ENCODE measurements at places on chromosomes 7 and 10.

- no peak for DNase-seq
Observed at GRCh38 chr10:47329855-47330254, 7.6 kb downstream of the GDF2 start.

- no peak for DNase-seq
Observed at GRCh38 chr10:18601321-18601720, 50.1 kb downstream of the NSUN6 start.

DNA sequence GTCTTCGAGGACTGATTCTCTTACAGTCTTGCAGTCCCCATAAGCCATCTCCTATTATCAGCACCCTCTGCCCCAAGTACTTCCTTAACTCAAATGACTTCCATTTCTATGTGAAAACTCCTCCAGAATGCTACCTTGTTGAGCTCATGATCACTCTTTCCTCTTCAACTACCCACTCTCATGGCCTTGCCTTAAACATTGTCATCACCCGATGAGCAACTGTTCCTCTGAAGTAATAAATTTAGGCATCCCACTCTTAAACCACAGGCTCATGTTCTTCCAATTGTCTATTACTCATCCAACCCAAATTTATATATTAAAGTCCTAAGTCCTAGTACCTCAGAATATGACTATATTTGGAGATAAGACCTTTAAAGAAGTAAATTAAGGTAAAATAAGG is 152.9 kb downstream of the C1GALT1 start:
- DNase-seq = no peak

GRCh38 chr7:73723813-73724212 is 4.3 kb upstream of the STX1A start:
- DNase-seq = no peak

DNA sequence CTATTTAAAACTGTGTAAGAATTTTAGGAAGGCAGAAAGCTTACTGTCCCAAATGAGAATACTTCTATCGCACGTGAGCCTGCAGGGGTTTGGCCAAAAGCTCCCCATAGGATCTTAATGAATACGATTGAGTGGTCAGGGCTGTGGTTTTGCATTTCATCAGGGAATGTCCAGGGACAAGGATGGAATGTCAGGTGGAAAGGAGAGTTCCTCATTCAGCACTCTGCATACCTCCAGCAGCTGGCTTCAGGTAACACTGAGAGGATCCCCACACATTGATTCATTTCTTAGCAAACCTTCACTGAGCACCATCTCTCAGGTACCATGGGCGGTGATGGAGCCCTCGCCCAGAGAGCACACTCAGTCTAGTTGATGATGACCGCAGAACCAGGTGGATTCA is 27.2 kb downstream of the ANK3 start:
- no peak for DNase-seq

DNA sequence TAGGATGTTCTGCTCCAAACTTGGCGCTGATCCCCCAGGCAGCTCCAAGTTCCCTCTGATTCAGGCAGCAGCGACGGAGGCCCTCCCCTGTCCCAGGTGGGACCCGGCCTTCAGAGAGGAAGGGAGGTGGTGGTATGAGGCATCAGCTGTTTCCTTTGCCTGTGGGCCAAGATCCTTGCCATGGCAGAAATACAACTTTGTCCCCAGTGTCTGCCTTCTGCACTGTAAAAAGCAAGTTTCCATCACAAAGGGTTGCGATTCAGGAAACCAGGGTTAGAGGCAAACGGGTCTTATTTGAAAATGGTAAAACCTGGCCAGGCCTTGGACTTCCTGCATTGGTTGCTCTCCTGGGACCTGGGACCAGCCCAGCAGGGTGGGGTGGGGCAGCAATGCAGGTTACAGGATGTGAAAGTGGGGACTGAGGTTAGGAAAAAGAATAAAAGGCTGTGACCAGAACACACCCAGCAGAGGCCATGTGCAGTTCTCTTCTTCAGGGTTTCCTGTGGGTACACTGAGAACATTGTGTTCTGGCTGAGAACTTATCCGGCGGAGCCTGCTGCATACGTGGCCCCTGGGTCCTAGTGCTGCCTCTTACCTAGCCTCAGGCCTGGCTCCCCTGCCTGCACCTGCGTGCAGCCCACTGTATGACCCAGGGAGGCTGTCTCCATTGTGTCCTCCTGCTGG is 25.1 kb upstream of the DDIT4 start:
- DNase-seq = peak; percentile 72

- DNase-seq = peak; percentile 8
Observed at GRCh38 chr10:97463363-97464132, 17.6 kb downstream of the ZDHHC16 start.

DNA sequence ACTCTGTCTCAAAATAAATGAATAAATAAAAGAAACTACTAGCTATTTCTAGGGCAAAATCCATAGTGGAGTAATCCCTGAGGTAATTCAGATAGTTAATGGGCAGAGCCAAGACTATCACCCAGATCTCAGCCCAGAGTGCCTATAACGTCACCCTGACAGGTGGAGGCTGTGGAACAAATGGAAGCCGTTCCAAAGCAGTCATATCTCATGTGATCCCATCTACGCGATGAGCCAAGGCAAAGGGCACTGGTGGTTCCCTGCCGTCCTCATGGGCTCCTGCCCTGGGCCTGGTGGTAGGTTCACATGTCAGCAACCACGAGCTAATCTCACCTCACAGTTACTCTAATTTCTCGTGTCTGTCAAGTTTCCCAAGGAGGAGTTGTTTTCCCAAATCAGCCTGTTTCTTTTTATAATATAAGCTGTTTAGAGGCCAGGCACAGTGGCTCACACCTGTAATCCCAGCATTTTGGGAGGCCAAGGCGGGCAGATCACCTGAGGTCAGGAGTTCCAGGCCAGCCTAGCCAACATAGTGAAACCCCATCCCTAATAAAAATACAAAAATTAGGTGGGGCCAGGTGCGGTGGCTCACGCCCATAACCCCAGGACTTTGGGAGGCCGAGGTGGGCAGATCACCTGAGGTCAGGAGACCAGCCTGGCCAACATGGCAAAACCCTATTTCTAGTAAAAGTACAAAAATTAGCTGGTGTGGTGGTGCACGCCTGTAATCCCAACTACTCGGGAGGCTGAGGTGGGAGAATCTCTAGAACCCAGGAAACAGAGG is 22.5 kb upstream of the ASCC1 start:
- no peak for DNase-seq

- peak; percentile 56 for DNase-seq
Observed at GRCh38 chr10:1737222-1738061, at the start of gene ADARB2. TSS of gene ADARB2 (minus strand) at chr10:1737525.

DNA sequence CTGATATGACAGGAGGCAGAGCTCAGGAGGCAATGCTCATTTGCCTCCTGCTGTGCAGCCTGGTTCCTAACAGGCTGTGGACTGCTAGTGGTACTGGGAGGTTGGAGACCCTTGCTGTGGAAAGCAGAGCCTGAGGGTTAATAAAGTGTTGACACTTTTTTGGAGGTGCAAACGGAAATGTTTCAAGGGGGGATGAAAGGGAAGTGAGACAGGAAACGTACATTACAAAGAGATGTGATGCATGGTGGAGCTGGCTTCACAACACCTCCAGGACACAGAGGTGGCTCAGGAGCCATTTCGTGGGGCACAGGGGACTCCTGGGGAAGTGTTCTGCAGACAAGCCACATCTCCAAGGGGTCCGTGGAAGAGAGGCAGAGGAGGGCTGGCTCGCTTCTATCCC is 137.6 kb upstream of the SVIL start:
- DNase-seq = no peak

- no peak for DNase-seq
Observed at GRCh38 chr10:79137826-79138225, 69.1 kb downstream of the ZMIZ1 start.

DNA sequence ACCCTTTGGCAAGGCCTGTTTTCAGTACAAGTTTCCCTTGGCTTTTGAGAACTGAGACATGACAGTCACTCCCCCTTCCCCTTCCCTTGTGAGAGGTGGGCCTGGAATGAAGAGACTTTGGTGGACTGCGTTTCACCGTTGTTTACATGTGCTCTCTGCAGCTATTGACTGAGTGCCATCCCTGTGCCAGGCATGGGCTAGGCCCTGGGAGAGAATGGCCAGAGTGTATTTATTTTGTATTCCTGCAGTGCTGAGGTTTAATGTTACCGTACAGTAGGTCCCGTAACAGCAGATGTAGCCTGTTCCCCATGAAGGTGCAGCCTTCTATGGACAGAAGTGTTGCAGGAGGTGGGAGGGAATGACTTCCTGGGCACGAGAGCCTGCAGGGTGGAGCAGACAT is 50.0 kb downstream of the TACR2 start:
- no peak for DNase-seq

- no peak for DNase-seq
Observed at GRCh38 chr10:29470843-29471543, 163.8 kb downstream of the SVIL start.

DNA sequence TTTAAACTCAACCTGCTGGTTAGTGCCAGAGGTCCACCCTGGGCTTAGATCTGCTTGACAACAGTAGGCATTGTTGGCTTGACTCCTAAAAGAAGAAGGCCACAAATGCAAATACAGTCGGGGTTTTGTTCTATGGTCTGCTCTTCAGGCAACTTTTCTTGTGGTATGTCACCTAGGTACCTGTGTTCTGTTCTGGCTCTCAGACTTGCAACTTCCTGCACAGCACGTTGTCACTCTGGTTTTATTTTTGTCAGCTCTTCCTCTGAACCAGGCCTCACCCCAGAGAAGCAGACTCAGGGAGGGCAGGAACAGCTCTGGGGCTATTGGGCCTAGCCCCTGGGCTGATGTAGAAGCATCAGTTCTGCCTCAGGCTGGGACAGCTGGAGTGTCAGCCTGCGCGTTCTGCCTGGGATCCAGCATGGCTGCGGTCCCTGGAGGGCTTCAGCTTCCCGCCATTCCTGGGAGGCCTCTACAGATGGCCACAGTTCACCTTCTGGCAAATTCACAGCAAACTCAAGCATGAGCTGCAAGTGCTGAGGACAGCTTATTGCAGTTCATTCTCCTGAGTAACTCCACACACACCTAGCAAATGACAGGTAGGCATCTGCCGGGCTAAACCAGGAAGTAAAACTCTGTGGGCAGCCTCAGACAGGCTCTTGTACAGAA is 11.0 kb upstream of the PDCD4 start:
- DNase-seq = no peak

DNA sequence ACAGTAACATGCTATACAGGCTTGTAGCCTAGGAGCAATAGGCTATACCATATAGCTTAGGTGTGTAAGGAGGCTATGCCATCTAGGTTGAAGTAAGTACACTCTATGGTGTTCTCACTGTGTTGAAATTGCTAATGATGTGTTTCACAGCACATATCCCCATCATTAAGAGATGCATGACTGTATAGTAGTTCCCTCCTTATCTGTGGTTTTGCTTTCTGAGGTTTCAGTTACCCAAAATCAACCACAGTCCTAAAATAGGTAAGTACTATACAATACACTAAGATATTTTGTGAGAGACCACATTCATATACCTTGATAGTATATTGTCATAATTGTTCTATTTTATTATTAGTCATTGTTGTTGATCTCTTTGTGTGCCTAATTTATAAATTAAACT is 12.7 kb downstream of the FZD1 start:
- no peak for DNase-seq

GRCh38 chr10:28805390-28805789 is 128.1 kb downstream of the BAMBI start:
- no peak for DNase-seq

- DNase-seq = no peak
Observed at GRCh38 chr7:120360918-120361317, 87.9 kb downstream of the KCND2 start.

GRCh38 chr10:125633517-125633999 is 49.4 kb downstream of the TEX36 start:
- DNase-seq = no peak

- peak; percentile 35 for DNase-seq
Observed at GRCh38 chr10:98028168-98028770, 2.2 kb downstream of the CRTAC1 start.

DNA sequence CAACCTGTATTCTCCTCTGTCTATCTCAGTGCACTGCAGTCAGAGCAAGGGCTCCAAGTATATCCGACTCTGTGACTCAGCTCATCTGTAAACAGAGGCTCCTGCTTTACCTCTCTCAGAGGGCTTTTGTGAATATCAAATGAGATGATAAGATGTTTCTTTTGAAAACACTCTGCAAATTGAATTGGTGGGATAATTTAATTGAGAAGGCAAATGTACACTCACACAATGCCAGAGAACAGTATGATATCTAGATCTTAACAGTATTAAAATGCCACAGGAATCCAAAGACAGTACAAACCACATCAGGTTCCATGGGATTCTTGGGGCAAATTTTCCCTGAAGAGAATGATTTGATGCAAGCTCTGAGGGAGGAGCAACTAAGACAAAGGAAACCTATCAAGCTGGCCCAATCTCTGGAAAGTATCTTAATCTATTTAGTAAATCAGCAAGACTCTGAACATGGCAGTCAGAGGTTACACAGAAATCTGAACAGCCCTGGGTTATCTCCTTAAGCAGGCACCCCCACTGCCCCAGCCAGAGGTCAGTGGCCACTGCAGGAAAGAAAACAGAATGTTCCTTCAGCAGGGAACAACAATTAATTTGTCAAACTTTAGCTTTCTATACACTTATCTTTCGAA is 45.9 kb downstream of the DOCK4 start:
- DNase-seq = no peak

DNA sequence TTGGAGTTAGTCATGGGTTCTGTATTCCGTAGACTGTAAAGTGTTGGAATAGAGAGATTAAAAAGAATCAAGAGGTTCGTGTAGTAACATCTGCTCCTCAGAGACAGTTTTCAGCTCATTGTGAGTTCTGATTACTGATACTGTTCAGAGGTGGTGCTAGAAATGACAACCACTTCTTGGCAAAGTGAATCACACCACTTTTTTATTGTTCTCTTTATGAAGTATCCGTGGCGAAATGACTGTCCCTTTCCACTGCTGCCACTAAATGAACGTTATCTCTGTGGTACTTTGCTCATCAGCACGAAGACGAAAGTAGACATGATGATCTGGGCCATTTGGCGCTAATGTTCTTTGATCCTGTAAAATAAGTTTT is 860 bp downstream of the RPP30 start:
- DNase-seq = no peak

GRCh38 chr10:23191764-23192711 is at the start of gene PTF1A:
TSS of gene PTF1A (plus strand) at chr10:23192312. CDS start at chr10:23192531, 219 bp downstream.
- no peak for DNase-seq

- DNase-seq = no peak
Observed at GRCh38 chr7:77266291-77266794, 66.7 kb upstream of the FGL2 start.

DNA sequence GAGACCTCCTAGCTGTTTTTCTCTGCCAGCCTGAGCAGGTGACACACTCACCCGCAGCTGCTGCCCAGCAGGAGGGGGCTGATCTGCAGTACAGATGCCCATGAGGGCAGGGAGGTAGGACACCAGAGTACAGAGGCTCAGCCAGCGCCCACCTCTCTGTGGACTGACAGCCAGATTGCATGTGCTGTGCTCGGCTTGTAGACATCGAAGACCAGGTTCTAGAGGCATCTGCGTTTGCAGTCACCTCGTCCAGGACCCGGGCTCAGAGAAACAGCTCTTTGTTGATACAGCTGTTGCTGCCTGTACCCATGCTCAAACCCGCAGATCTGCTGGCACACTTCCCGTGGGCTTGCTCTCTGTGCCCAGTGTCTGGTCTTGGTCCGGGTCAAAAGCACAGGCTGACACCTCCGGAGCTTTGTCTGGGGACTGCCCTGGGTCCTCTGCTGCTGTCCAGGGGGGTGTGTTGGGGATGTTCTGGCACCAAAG is 224.7 kb downstream of the GLRX3 start:
- no peak for DNase-seq

All from C1 segment of cervical spinal cord (tissue), 14 donors.